Breast epithelium (tissue), 4 donors: ENCODE measurements at places on chromosomes 6 and 20. TPM values are rescaled to one million over a fixed set of nuclear protein-coding genes. Genes with fewer than 3 reads are reported as not detected.

Gene PARD6B
- 30.6 TPM for total RNA-seq

Gene MCCD1
- total RNA-seq: not detected

DNA sequence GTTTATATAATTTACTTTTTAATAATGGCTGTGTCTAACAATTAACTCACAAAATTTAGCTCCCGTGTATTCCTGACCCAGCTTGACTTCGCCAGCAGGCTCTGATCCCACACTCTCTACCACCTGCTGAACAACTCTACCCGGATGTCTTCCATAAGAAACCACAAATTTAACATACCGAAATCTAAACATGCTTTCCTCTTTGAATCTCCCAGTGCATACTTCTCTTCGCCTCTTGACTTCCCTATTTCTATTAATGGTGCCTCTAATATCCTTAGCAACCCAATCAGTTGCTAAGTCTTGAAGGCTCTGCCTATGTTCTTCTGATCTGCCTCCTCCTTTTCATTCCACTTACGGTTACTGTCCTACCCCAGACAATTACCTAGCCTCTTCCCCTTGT lies 4.6 kb upstream of the MYB start:
- DNase-seq: no peak

Gene JPH2
- total RNA-seq: 16.2 TPM

DNA sequence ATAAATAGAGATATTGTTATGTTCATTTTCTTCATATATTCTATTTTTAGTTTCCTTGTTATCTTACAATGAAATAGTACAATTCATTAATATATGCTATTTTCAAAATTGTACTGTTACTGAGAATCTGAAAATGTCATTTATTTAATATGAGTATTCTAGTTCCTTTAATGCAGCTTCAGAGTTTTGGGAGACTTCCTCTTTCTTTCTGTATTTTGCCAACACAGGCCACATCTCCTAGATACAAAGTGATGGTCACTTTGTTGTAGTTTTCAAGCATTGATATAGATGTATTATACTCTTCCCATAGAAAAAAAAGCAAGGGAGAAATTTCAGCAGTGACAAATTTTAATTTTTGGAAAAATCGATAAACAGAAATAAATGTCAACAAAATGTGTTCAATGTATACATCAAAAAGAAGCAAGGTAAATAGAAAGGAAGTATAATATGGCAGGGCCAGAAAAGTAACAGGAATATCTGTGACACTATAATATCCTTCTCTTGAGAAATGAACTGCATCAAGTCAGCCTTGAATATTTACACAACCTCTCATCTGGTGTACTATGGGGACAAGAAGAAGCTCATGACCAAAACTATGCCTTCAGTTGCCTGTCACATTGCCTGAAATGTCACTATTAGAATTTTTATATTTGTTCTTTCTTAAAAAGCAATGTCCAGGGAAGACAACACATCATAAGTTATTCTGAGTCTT lies 396.0 kb downstream of the TBC1D32 start:
- no peak for DNase-seq

DNA sequence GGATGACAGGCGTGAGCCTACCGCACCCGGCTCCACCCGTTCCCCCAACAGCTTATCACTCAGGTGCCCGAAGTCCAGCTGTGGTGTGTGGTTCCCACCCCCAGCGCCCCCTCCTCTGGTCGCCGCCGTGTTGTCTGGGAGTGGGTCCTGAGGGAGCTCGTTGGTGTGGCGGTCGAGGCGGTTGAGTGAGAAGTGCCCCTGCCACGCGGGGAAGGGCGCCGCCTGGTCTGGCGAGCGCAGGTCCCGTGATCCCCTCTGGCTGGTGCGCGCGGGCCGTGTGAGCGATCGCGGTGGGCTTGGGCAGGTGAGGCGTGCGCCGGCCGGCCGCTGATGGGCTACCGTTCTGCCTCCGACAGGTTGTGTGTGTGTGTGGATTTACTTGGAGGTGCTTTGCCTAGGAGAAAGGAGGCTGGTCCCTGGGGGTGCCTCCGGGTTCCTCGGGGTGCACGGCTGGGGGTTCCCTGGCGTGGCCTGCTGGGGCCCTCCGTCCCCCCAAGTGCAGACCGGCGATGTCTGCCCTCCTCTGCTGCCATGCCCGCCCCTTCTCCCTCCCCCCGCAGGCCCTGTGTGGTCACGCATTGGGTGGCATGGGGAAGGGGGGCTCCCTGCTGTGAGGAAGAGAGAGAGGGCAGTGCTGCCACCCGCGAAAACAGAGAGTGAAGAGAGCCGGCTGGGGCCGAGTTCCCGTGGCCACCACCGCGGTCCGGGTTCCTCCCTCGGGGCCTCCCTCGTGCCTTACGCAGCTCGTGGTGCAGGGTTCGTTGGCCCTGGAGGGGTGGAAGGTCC lies 336.0 kb upstream of the DEFB115 start:
- DNase-seq: no peak

DNA sequence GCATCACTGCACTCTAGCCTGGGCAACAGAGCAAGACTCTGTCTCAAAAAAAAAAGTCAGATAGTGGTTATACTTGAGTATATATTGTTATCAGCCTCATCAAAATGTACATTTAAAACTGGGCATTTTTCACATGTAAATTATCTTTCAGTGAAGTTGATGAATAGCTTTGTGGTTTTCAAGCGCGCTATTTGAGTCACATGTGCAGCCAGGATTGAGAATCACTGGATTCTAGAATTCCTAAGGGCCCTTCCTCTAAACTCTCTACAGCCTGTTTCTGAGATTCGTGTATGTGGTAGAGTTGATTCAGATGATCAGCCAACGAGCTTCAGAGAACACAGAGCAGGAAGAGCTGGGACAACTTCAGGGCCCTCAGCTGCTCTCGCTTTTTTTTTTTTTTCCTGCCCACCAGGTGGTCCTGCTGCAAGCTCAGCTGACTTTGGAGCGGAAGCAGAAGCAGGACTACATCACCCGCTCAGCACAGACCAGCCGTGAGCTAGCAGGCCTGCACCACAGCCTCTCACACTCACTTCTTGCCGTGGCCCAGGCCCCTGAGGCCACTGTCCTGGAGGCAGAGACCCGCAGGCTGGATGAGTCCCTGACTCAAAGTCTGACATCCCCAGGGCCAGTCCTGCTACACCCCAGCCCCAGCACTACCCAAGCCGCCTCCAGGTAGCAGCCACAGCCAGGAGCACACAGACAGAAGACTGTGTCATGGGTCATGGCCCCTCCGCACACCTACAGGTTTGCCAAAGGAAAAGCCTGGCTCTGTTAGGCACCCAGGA lies 18.3 kb downstream of the C20orf173 start:
- no peak for DNase-seq

DNA sequence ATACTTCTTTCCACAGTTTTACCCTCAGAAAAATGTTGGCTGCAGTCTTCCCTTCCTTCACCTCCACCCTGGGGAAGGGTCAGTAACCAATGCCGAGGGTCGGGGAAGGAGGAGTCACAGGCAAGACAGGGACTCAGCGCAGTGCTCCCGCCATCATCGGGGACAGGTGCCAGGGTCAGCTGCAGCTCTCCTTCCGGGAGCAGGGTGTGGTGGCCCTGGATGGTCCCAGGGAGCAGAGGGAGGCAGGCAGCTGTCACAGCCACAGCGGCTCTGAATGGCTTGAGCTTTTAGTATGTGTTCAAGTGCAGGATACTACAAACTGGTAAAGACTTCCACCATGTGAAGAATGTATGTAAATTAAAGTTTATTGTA lies 26.0 kb upstream of the PI16 start:
- DNase-seq: no peak

Gene ARFGEF3
- 28.1 TPM for total RNA-seq

GRCh38 chr20:3398681-3399252 lies 8.7 kb downstream of the DNAAF9 start:
- no peak for DNase-seq

GRCh38 chr20:40565001-40565681 lies 123.9 kb downstream of the MAFB start:
- no peak for DNase-seq

Gene VSTM2L
- total RNA-seq: 0.48 TPM

Gene GLP1R
- 0.73 TPM for total RNA-seq

GRCh38 chr6:1024587-1024986 lies 287.3 kb upstream of the FOXQ1 start:
- no peak for DNase-seq

DNA sequence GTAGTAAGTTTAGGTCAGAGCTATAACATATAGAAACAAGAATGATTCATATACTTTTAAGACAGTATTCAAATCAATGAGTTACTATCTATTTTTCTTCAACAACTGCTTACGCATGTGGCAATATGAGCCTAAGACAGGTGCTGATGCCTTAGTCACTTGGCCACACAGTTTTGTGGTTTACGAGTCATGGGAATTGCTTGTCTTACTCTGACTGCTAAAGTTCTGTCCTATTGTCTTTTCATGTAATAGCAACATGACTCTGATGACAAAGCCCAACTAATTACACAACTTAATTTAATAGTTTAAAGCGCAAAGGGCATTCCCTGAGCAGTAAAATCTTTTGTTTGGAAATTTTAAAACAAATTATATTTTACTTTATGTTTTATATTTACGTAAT lies 159.3 kb upstream of the CENPW start:
- no peak for DNase-seq

Gene HECA
- total RNA-seq: 35.1 TPM

DNA sequence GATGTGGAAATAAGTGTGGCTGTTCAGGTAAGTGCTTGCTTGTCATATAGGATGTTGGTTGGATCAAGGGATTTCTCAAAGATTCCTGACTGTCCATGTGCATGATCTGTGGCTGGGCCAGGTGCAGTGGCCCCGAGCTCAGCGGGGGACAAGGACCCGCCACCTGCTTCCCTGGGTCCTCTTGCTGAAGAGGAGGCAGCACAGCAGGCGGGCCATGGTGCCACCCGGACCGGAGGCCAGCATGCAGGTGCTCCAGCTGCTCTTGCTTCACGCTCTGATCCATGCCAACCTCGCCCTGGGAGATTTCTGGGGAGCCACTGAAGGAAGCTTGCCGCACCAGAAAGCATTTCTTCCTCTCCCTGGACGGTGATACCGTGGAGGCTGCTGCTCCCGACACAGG lies 173.8 kb downstream of the HIVEP2 start:
- no peak for DNase-seq

Gene JAG1
- total RNA-seq: 97.9 TPM

Gene PRL
- not detected for total RNA-seq

DNA sequence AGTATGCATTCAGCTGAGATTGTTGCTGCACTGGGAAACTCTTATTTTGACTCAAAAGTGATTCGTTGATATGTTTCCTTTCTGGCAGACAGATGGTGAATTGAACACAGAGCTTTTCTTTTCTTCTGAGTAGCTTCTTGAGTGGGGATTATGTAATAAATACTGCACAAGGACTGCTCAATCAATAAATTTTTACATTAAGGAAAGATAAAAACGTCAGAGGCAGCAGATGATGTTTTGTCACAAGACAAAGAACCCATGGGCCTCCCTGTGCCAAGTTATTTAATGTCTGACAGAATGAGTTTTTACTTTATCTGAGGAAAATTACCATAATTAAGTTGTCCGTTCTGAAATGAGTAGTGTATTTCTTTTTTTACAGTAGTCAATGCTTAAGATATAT lies 460.3 kb downstream of the UTRN start:
- no peak for DNase-seq

Gene HRH3
- not detected for total RNA-seq

- no peak for DNase-seq
These were observed 298.5 kb downstream of the QKI start for GRCh38 chr6:163712981-163713380.

- no peak for DNase-seq
These were observed 95.0 kb downstream of the DLGAP4 start for GRCh38 chr20:36400909-36401735.

- no peak for DNase-seq
These were observed 899.0 kb downstream of the TFAP2A start for GRCh38 chr6:9515633-9516606.

DNA sequence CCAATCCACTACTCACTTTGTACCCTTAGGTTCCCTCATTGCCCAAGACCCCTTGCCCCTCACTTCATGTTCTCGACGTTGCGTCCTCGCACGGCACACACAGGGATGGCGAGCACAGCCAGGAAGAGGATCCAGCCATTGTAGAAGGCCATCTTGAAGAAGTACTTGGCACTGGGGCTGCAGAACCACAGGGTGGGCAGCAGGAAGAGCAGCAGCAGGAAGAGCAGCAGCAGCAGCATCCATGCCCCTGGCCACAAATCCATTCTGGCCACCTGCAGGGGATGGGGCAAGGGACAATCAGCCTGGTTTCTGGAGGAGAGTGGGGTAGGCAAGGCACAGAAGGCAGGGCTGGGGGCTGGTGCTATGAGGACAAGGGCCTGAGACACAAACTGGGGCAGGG lies 4.7 kb downstream of the AGPAT1 start:
- no peak for DNase-seq

GRCh38 chr6:7238900-7239589 lies 74.0 kb downstream of the SSR1 start:
- peak; percentile 79 for DNase-seq

DNA sequence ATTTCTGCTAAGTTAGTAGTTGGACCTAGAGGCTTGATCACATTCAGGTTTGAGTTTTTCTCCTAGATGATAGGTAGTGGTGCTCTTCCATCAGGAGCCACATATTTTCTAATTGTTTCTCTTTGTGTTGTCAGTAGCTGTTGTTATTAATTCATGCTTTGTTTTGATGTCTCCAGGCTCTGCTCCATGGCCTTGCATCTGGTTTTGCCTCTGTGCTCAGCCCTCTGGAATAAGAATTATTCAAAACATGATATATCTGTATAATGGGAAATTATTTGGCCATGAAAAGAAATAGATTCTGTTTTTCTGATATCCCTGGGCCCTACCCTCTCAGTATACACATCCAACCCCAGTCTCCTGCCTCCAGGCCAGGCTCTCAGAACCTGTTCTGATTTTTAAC lies 184.8 kb downstream of the CDC5L start:
- DNase-seq: no peak

GRCh38 chr6:152270301-152270925 lies 366.7 kb downstream of the SYNE1 start:
- no peak for DNase-seq

Gene GTSF1L
- total RNA-seq: not detected

GRCh38 chr6:90139272-90139817 lies 157.3 kb downstream of the BACH2 start:
- no peak for DNase-seq

DNA sequence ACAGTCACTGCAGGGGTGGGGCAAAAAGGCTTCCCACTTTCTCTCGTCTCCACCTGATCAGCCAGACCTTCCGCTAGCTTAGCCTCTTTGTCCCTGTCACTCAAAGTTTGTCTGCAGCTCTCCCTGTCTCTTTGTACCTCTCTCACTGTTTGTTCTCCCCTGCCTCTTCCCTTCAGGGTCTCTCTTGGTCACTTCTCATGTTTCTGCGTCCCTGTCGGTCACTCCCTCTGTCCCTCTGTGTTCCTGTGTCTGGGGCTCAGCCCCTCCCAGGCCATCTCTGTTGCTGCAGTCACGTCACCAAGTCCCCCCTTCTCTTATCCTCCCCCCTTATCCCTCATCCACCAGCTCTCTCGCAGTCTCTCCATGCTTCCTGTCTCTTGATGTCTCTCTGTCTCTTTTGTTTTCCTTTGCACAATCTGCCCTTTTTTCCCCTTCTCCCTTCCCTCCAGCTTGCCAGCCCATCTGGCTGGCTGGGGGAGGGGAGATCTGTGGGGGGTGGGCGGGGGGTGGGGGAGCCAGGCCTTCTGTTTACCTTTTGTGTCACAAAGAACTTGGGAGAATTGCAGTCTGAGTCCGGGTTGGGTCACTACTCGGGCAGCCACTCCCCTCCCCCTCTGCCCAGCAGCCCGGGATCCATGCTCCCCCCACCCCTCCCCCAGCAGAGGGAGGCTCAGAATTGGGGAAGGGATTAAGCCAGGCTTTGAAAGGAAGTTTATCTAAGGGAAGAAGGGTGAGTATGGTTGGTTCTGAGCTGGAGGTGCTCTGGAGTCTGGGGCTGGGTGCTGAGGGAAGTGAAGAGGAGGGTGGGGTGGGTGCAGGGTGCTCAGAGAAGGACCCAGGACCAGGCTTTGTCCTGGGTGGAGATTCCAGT lies 32.3 kb downstream of the FOXP4 start:
- no peak for DNase-seq
